Activated naive CD4-positive, alpha-beta T cell treated with anti-CD3 and anti-CD28 coated beads, Interleukin-2, amount 50 U/mL, for 72 hours (primary cell): ENCODE measurements at places on chromosomes 2 and 18. TPM values are rescaled to one million over a fixed set of nuclear protein-coding genes. Genes with fewer than 3 reads are reported as not detected.

DNA sequence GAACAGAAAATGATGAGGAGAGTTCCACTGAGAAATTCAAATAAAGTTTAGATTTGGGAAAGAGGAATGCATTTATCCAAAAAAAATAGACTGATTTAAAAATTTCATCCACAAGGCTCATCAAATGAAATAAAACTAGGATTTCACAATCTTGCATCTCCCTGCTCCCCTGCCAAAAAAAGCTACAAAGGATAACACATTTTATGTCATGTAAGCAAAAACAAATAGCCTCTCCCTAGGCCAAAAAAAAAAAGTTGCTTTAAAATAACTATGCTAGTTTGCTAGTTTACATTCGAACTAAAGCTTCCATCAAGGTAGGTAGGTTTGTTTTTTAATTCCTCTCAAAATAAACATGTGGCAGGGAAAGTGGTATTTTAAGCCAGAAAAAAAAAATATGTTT is 465.5 kb upstream of the ID2 start:
- DNase-seq: no peak

Gene OTOS
- not detected for total RNA-seq

Gene TMEM17
- not detected for total RNA-seq

GRCh38 chr2:15640261-15640711 is 48.6 kb downstream of the DDX1 start:
- no peak for DNase-seq

- DNase-seq: no peak
Observed at GRCh38 chr2:129144082-129144791, 825.6 kb upstream of the HS6ST1 start.

DNA sequence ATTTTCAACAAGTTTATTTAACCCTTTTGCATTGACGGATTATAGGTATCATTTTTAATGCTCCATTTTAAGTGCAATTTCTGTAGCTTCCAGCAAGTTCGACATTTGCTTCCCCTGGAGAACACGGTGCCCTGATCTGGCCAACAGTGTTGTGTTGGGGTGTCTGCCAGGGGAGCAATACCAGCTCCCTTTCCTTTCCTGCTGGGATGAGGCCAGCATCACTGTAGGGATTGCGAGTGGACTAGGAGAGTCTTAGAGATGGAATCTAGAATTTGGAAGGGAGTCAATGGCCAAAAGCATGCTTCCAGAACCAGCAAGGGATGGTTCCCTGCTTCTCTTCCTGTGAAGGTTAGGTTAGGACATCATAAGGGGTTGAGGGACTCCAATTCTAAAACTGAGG is 135.2 kb downstream of the RTN4 start:
- DNase-seq: no peak
